Activated T-helper 1 cell treated with anti-CD3 and anti-CD28 coated beads, Interleukin-2, amount 50 U/mL, for 16 hours (primary cell): ENCODE measurements at places on chromosomes 5 and 9.

- DNase-seq: no peak
These were observed 138.7 kb downstream of the SNX18 start for GRCh38 chr5:54656261-54656728.

GRCh38 chr9:83039303-83039702 is 23.6 kb downstream of the RASEF start:
- no peak for DNase-seq

GRCh38 chr5:135127439-135128240 is 93.6 kb upstream of the PITX1 start:
- no peak for DNase-seq

DNA sequence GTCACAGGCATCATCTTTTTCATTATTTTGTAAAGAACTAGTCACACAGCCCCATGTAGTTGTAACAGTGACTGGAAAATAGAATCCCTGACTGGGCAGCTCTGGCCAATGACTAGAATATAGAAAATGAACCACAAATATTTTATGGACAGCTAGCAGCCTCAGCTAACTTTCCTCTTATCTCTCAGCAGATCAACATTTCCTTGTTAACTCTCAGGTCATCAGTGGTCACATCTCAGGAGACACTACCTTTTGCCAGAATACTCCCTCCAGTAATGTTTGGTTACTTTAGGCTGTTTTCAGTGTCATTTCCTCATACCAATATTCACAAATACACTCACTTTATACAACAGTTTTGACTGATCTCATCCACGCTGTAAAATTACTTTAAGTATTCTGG is 43.9 kb downstream of the FAM169A start:
- DNase-seq: no peak

DNA sequence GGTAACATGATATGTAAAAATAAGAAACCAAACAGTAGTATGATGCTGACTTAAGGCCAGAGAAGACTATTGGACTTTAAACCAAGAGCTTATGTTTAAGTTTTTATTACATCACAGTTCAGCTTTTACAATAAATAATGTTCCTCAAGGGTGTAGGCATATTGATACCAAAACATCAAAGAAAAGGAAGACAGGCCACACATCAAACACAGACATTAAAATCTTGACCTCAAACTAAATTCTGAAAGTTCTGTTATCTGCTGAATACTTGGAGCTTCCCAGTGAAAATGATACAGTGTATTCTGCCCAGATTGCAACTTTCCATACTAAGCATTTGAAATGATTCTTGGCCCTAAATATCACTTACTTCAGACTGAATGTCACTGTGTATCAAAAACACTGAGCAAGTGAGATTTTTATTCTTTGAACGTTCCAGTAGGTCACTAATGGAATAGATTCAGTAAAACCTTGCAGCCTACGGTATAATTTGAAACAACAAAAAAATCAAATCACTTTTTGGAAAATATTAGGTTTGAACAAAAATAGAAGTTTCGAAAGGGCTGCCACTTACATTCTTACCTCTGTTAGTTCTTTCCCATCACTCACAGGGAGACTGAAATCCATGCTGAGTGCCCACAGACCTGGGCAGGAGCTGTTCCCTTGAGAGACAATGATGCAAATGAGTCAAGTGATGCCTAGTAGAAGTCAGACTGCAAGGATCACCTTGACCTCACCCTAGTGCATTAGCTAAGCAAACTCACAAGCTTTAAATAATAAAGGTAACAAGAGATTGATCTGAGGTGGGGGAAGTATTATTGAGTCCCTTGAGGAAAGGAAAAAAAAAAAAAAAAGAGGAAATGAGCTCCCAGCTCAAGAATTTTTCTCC is 2.5 kb downstream of the LPAR1 start:
- DNase-seq: no peak

DNA sequence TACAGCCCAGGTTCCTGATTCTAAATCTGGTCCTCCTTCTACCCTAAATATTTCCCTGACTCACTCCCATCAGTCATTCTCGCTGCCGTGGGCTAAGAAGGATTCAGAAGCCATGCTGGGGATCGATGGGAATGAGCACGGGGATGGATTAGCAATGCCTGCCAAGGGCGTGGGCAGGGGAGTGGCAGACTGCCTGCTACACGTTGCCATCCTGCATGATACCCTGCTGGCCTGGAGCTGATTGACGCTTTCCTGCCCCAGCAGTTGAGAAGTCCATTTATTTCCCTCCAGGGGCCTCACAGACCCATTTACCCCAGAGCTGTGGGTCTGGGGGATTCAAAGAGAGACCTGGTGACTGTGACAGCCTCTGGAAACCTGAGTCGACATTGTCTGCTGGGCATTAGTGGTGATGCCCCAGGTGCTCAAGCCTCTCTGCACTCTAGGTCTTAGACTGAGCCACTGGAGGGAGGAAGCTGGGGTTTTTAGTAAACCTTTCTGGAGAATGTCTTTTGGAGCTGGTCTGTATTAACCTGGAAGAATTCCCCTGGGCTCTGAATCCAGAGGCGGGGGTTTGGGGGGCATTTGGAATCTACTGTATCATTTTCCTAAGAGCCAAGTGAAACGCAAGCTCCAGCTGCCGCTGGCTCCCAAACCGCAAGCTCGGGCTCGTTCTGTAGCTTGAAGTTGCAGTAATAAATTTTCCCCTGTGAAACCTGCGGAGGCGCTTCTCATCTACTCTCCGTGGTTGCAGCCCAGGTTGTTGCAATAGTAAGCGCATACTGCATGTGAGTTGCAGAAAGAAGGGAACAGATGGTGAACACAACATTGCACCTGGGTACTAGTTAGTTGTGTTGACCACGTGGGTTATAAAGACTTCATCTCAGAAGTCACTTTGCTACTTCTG is 76.3 kb upstream of the RAPGEF1 start:
- no peak for DNase-seq

DNA sequence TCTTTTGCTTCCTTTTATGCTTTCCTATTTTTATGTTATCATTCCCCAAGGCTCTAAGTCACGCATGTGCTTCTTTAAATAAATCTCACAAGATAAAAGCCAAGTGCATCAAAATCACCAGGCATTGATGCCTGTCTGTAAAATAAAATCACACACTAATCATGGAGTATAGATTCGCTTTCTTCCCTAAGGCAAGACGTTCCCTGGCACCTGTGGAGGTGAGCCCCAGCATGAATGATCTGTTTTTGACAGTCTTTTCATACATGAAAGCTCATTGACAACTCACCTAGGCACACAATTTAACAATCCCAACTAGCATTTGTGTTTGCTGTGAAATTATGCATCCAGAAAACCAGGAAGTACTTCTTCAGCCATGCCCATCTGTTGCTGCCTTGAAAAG is 146.9 kb upstream of the DMAC1 start:
- DNase-seq: no peak

DNA sequence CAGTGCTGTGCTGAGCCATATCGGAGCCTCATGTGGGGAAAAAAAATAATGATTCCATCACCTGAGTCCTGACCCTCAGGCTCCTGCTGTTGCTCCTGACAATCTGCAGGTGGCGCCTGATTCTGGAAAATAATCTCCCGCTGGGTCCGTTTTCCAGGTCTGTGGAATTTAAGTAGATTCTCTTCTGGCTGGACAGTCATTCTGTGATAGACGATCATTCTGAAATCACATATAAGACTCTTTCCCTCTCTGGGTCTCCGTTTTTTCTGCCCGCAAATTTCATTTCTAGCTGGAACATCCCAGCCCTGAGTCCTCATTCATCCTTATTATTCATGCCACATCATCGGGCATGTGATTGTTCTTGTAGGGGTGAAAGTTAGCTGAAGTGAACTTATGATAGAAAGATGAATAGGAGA is 22.1 kb upstream of the STXBP1 start:
- DNase-seq: no peak

GRCh38 chr9:133341369-133342068 is 5.5 kb upstream of the SURF6 start:
- DNase-seq: no peak

- no peak for DNase-seq
These were observed 118.9 kb upstream of the ELL2 start for GRCh38 chr5:96080557-96080956.

- no peak for DNase-seq
These were observed 160.5 kb downstream of the EPB41L4A start for GRCh38 chr5:112258571-112258970.

GRCh38 chr9:137107312-137107921 is 7.1 kb downstream of the DPP7 start:
- DNase-seq: no peak

- DNase-seq: no peak
These were observed 1.2 kb downstream of the CDKN2B-AS1 start for GRCh38 chr9:21995666-21996398.

DNA sequence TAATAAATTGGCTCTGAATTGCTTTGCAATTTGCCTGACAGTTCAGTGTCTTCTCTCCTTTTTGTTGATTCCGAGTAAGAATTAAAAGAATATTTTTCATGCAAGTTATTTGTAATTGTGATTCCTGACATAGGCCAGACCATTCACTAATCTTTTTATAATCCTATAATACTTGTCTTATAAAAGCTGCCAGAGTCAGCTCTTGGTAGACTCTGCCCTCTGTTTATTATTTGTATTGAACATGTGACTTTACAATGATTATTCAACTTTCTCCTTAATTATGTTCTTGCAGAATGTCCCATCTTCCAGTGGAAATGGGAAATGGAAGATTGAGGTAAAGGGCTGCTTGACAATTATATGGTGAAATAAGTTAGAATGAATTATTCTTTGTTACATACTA is 121.0 kb downstream of the SV2C start:
- no peak for DNase-seq

DNA sequence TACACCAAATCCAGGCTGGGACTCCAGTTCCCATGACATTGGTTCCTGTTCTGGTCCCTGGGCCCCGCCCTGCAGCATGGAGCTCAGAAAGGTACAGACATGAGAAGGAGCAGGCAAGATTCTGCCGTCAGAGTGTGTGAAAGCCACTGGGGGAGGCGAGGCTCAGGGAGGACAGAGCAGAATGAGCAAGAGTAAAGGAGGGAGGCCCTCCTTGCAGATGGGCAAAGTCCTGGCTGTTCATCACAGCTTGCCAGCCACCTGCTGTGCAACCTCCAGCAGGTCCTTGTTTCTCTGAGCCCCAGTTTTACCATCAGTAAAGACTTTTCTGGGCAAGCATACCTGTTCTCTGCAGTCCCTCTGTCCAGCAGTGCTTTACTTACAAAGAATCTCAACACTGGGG is 73.3 kb downstream of the HRH2 start:
- DNase-seq: no peak

GRCh38 chr5:118580949-118581348 is 407.4 kb downstream of the DTWD2 start:
- DNase-seq: no peak

DNA sequence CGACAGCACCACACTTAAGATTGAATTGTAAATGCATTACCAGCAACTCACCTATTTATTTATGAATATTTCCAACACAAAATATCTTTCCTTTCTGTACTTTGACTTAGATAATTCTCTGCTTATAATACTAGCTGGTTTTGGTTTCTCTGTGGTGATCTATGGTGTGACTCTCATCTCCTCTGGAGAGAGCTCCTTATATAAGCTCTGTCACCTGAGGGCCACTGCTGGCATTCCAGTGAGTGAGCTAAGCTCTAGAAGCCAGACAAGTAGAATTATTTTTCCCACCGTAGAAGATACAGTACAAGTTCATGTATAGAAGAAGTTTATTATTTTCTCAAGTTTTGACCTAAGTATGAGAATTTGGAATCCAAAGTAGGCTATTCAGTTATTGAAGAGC is 111.5 kb downstream of the CDC42SE2 start:
- no peak for DNase-seq

GRCh38 chr9:15882883-15883282 is 330.0 kb downstream of the CCDC171 start:
- DNase-seq: no peak

- DNase-seq: no peak
These were observed 91.5 kb downstream of the GHR start for GRCh38 chr5:42514754-42515153.

DNA sequence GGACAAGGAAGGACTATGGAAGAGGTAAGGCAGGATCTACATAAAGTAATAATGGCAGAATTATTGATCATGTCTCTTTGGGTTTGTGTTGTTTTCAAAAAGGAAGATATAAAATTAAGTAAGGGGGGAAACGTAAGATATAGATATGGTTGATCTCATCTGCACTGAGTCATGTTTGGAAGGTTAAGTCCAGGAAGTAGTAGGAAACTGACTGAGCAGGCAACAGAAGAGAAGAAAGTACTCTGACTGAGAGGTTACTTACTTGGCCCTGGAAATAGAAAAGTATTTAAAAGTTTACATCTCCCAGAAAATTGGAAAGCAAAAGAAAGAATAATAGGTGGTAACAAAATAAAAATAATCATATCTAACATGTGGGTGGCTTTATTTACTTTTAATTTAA is 405.3 kb upstream of the RGMB start:
- no peak for DNase-seq

DNA sequence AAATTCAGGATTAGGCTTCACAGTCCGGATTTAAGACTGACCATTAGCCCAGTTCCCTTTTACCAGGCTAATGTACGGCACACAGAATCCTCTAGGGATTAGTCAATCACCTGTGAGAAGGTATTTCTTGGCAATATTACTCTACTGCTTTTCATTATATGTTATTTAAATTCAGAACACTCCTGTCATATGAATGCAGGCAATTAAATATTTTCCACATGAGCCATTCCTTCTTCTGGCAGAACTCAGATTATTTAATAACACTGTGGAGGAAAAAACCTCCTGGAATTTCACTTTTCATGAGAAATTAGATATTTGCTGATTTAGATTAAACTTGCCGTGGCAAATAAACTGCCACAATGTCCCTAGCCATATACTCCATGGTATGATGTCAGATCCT is 1357.5 kb upstream of the C9orf72 start:
- DNase-seq: no peak

GRCh38 chr5:116953251-116953930 is 378.8 kb upstream of the SEMA6A start:
- DNase-seq: no peak

DNA sequence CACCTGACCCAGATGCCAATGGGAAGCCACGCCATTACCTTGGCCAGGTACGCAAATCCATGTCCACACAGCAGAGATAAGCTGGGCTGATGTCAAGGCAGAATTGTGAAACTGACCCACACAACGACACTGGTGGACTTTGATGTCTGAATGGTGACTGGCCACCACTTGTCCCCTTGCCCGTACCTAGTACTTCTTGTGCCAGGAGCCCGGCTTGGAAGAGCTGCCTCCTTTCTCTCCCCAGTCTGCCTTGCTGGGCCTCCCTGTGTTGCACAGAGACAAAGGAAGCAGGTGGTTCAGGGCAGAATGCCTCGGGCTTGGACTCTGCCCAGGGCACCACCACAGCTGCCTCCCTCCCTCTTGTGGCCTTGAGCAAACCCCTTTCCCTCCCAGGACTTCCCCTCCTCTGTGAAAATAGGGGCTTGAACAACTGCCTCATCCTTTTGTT is 23.3 kb downstream of the PTGES2 start:
- DNase-seq: no peak

DNA sequence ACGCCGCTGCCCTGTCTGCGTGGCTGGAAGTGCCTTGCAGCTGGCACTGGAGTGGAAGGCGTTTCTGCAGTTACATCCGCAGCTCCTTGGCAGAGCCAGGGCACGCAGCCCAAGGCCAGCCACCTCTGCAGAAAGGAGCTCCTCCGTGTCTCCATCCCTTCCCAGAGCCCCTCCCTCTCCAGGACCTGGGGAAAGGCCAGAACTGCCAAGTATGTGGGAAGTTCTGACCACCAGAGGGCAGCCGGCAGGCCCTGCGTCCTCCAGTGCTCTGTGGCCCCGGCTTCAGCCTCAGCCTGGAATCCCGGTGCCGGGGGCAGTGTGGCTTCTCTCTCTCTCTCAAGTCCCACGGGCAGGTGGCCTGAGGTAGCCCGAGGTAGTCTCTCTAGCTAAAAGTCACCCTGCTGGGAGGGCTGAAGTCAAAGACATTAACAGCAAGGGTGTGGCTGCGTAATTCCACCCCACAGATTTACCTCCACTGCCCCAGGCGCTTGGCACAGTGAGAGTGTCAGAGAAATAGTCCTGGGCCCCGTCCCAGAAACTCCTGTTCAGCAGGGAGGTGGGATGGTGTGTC is 101.7 kb upstream of the FCN2 start:
- no peak for DNase-seq
